CD4-positive, alpha-beta T cell treated with Interleukin-21 for 1 hour (primary cell): ENCODE measurements at places on chromosomes 7 and 10.
A peak's percentile ranks its signal among the peaks of the same experiment; 100 is the strongest.

- no peak for DNase-seq
Measured at GRCh38 chr7:34133983-34134782, 228.8 kb downstream of the BMPER start.

GRCh38 chr7:132393789-132394261, 182.4 kb downstream of the PLXNA4 start:
- DNase-seq, result no peak

- DNase-seq, result peak; percentile 37
Measured at GRCh38 chr10:32957341-32958084, 517 bp downstream of the ITGB1 start.

GRCh38 chr10:11448190-11448544, 163.3 kb downstream of the USP6NL start:
- no peak for DNase-seq

DNA sequence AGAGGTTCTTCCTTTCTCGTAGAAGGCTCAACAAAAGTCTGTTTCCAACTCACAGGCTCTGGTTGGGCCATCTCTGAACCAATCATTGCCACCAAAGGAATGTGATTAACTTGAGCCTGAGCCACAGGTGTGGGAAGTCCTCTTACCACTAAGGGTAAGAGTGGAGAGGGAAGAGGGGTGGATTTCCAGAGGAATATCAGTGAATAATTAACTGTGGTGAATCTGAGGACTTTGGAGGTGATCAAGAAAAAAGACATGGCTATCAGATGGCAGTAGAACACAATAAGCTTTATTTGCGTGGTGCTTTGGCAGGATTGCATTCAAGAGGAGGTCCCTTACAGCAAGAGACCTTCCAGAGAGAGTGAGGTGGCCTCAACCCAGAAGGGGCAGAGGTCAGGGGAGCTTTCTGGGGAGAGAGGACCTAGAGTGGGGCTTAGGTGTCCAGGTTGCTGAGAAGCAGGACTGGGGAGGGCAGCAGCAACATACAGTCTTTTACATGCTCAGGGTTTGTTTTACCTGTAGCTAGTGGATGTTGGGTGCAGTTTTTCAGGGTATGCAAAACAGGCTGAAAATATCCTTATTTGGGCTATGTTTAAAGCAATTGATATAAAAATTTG, 61.4 kb downstream of the BBS9 start:
- no peak for DNase-seq

GRCh38 chr7:142803901-142804300, 33.1 kb downstream of the PRSS2 start:
- DNase-seq, result no peak

- no peak for DNase-seq
Measured at GRCh38 chr10:109969760-109970346, 37.9 kb upstream of the ADD3 start.

DNA sequence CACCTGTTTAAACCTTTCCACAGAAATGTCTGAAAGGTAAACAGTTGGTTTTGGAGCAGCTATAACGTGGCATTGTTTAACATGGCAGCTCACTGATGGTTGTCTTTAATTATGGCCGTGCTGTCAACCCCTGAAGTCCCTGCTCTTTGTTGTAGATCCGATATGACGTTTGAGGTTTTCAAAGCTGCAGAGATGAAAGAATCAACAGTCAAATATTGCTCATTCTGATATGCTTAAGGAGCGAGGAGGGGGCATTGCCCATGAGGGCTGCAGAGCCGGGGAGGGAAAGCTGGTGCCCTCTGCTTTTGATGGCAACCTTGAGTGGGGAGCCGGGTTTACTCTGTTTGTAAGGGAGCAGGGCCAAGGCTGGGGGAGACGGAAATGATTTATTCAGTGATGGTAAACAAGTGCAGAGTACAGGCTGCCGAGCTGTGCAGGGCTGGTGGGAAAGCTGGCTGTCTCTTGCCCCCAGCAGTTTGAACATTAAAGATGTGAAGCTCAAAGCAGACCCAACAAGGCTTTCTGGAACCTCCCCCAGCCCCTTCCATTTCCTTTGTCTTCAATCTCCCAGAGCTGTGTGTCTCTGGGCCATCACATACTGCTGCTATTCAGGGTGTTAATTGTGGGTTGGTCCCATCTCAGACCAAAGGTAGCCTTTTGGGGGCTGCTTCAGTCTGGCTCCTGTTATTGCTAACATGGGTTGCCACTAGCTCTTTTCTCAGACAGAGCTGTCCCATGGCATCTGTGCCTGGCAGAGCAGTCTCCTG, 345.5 kb downstream of the LRMDA start:
- no peak for DNase-seq
